ENCODE measurements at places on chromosomes 5 and 9. TPM values are rescaled to one million over a fixed set of nuclear protein-coding genes. Genes with fewer than 3 reads are reported as not detected.

DNA sequence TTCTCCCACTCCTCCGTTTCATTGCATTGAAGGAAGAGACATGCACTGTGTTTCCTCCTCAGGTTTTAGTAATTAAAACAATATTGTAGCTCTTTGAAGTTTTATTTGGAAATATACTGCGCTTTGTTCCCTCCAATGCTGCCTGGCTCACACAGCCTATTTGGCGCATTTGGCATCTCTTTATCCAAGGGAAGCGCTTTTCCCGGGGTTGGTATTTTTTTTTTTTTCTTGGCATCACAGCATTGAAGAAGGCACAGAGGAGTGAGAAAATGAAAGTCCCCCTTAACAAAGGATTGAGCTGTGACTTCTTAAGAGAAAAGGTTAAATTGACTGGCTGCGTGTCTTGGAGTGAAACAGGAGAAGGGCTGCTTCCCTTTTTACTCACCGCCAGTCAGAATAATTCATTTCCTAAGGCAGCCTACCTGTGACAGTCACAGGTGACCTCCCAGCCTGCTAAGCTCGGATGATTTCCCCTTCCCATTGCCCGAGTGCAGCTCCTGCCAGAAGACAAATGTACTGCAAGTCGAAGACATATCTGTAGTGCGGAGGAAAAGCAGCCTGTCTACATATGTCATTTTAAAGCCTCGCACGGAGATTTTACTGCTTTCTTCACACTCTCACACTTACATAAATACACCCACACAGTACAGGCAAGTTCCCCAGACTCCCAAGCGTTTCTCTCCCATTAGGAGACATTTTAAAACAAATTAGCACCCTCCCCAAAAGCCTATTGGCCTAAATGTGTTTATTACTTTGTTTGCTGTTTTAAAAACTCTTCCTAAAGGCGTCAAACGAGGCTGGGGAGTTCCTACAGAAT, 665.5 kb upstream of the ZNF608 start:
- no peak for DNase-seq

DNA sequence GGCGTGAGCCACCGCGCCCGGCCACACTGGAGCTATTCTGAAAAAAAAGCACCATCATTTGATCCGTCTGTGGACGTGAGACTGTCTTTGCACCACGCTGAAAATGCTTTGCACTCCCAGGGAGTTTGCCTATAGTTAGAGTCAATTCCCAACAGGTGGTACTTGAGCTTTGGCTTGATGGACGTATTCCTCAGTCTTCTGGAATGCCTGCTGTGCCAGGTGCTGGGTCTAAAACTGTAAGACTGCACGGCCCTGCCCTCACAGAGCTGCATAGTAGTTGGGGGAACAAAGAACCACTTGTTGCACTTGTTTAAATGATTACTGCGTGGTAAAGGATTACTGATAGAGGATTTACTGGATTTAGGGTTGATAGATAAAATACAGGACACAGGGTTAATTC, 3.4 kb upstream of the CCNO start:
- DNase-seq: no peak

FGD3 gene
- total RNA-seq: 2.6 TPM

CCDC69 gene
- total RNA-seq: 116 TPM

GRCh38 chr5:126139086-126139485, 284.1 kb upstream of the GRAMD2B start:
- no peak for DNase-seq

DNA sequence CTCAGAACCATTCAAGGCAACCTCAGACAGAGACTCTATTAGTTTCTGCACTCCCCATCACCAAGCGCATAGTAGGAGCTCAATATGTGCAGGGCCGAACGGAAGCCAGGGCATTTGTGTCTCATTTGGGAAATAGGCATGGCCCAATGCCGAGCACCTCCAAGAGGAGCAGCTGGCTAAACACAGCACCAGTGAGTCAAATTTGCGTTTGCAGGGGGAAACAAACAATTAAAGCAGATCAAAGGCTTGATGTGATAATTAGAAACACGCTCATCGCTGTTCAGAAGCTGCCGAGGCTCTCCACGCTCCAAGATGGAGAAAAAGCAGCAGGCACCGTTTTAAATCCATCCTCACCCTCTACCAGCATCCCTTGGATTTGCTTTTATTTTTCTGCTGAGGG, 225.3 kb downstream of the AGTPBP1 start:
- DNase-seq: no peak

TYRP1 gene
- total RNA-seq: 102 TPM

GRCh38 chr9:36128349-36128748, 8.2 kb upstream of the GLIPR2 start:
- peak; percentile 62 for DNase-seq

DNA sequence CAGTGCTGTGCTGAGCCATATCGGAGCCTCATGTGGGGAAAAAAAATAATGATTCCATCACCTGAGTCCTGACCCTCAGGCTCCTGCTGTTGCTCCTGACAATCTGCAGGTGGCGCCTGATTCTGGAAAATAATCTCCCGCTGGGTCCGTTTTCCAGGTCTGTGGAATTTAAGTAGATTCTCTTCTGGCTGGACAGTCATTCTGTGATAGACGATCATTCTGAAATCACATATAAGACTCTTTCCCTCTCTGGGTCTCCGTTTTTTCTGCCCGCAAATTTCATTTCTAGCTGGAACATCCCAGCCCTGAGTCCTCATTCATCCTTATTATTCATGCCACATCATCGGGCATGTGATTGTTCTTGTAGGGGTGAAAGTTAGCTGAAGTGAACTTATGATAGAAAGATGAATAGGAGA, 22.1 kb upstream of the STXBP1 start:
- no peak for DNase-seq

SRA1 gene
- total RNA-seq: 31.8 TPM

ANKRD18B gene
- total RNA-seq: 2.0 TPM

DNA sequence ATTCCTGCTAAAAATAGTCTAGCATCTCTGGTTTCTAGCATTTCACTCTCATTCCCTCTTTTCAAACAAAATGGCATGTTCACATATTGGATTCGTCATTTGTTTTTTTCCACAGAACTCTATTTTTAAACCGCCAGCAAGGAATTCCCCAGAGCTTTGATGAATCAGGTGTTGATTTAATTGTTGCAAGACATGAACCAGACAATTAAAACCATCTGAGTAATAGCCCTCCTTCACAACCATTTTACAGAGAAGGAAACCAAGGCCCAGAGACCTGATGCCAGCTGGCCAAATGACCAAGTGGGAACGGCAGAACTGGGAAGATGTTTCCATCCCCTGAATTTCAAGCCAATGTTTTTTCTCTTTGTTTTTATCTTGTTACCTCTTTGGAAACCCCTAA, 167.0 kb downstream of the CAAP1 start:
- DNase-seq: no peak

GRCh38 chr9:89821081-89821480, 216.3 kb downstream of the GADD45G start:
- DNase-seq: no peak

DNA sequence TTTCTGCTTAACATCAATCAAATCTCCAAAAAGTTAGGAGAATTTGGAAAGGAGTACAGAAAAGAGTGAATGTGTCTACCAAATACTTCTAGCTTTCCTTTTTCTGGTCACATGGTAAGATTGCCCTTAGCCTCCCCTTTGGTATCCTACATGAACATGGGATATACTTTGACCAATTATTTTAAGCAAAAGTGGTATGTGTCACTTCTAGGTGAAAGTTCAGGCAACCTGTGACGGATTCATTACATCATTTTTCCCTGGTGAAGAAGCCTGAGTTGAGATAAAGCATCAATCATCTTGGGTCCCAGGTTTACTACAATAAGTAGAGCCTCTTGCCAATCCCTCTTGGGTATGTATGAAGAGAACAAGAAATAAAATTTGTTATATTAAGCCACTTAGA, 419.2 kb downstream of the PDE4D start:
- DNase-seq: no peak

EMB gene
- total RNA-seq: 7.8 TPM

DNA sequence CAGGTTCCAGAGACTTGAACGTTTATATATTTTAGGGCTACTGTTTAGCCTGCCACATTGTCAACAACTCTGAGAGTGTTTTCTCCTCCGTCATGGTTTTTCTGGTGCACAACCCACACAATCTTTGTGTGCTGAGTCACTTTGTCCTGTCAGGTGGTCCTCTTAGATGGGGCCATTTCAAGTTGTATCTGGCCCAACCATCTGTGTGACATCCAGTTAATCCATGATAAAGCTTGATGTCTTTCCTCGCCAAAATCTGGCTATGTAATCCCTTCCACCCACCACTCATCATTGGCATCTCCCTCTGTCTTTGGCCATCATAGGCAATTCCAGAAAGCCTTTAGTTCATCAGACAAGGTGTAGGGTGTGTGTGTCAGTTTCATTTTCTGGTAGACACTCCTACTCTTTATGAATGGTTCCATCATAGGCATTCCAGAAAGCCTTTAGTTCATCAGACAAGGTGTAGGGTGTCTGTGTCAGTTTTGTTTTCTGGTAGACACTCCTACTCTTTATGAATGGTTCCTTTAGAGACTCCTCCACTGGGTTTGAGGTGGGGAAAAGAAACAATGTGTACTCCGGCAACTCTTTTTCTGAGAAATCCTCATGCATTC, 282.0 kb upstream of the ACTBL2 start:
- DNase-seq: no peak

DNA sequence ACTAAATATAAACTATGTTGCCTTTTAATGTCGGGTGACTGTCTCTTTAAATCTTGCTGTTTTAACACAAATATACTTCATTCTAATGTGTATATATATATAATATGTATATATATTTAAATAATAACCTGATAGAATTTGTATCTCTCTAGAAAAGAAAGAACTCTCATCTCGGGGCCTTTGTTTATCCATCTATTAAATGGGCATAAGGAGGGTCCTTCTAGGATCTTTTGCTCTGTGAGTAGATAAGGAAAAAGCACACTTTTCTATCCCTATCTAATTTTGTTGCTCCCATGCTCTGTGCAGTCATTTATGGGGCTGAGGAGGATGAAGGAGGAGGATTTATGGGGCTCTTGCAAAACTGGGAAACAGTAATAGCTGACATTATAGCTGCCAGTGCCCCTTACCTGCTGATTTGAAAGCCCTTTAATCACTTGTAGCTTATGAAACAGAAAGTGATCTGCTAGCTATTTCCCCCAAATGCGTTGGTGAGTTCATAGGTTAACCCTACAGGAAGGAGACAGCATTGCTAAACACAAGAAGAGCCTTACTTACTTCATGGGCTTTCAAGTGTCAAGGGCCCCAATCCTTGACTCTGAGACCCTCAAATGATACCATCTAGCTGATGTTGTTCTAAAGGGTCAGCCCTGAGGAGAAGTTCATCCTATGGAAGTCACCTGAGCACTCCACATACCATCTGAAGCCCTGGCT, 5.8 kb upstream of the PPARGC1B start:
- DNase-seq: no peak

GRCh38 chr9:70517926-70518610, 103.6 kb upstream of the KLF9 start:
- DNase-seq: no peak

GRCh38 chr5:39262981-39263380, 43.6 kb upstream of the FYB1 start:
- no peak for DNase-seq

- DNase-seq: no peak
These were observed 30.0 kb upstream of the MAMDC2 start for GRCh38 chr9:70013598-70014196.

GRCh38 chr5:88676637-88677375, 206.2 kb downstream of the MEF2C start:
- no peak for DNase-seq

ZNG1A gene
- 15.5 TPM for total RNA-seq

LEAP2 gene
- 2.2 TPM for total RNA-seq

GRCh38 chr5:111932199-111932598, 175.2 kb upstream of the NREP start:
- DNase-seq: no peak

GRCh38 chr9:73643379-73644013, 491.8 kb downstream of the ANXA1 start:
- no peak for DNase-seq
